ENCODE measurements at places on chromosomes 1 and 21.

GRCh38 chr1:37657620-37658412 is 23.1 kb upstream of the RSPO1 start:
- no peak for DNase-seq

- DNase-seq = no peak
These were observed 96.2 kb upstream of the EDN2 start for GRCh38 chr1:41580520-41581172.

- no peak for DNase-seq
These were observed 6.3 kb upstream of the ERVH48-1 start for GRCh38 chr21:42931560-42932235.

GRCh38 chr1:5658340-5659316 is 333.6 kb downstream of the NPHP4 start:
- DNase-seq = no peak

GRCh38 chr1:228721407-228721806 is 13.9 kb upstream of the RHOU start:
- DNase-seq = no peak

DNA sequence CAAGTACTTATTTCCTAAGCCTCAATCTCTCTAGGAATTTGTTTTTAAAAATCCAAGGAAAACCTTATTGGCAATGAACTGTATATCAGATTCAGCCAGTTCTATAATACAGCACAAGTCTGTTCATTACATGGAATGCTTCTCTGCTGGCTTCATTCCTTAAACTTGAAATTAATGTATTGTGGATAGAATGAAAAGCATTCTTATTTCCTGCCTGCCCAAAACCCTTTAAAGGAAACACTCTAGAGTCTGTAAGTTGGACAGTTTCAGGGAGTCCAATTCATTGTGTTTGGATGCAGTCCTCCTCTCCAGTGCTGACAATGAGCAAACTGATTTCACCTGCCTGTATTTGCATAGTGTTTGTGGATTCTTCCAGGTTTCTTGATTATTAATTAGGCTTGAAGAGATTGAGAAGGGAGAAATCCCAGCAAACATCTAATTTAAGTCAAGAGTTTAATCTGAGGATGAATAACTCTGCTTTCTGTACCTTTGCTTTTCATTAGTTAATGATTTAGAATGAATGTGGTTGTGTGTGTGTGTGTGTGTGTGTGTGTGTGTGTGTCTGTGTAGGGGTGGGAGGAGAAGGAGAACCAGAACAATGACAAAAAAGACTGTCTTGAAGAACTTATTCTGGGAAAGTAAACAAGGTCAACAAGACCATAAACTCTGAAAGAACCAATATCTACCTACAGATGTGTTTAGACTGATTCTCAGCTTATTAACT is 61.2 kb downstream of the CACHD1 start:
- no peak for DNase-seq

All from stimulated activated CD4-positive, alpha-beta T cell treated with anti-CD3 and anti-CD28 coated beads, TNF-alpha, amount 100 ng/mL, for 24 hours (primary cell).